ENCODE measurements at places on chromosomes 12 and 14.
A peak's percentile ranks its signal among the peaks of the same experiment; 100 is the strongest.

- no peak for DNase-seq
These were observed 362.2 kb downstream of the CCDC91 start for GRCh38 chr12:28552251-28552970.

DNA sequence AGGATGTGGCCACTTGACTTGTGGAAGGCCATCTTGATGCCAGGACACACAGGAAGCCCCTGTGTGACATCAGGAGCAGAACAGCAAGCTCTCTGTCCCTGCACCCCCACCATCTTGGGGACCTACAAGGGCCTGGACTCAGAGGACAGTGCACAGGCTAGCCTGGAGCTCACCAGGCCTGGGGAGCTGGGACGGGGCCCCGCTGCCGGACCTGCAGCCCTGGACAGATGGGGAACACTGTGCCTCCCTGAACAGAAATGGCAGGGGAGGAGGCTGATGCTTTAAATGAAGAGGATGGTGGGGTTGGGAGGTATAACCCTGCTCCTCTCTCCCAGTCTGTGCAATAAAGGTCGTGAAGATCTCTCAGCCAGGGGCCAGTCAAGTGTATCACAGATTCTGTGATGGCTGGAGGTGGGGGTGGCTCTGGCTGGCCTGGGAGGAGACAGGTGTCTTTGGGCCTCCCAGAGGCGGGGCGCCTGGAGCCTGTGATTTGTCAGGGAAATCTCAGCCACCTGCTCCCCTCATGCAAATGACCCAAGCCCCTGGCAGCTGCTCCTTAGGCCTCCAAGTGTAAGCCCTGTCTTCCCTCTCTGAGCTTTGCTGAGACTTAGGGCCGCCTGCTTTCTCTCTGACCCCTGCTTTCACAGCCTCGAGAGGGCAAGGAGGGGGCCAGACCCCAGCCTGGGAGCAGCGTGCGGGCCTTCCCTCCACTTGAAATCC lies 1.1 kb upstream of the GNB3 start:
- DNase-seq = no peak

DNA sequence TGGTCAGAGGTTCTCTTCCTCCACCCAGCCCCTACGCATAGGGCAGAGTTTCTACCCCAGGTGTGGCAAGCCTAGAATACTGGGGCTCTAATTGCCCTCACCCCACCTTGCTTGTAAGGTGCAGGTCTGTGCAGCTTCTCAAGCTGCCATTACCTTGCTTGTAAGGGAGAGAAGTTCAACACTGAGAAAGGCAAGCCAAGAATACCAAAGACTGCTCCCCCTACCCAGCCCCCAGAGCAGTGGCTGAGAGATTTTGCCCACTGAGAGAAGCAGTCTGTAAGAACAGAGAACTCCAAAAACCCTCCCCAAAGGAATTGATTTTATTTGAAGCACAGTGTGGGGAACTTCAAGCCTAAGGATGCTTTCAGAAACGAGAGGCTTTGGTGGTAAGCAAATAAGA lies 63.1 kb downstream of the RASSF8 start:
- no peak for DNase-seq

DNA sequence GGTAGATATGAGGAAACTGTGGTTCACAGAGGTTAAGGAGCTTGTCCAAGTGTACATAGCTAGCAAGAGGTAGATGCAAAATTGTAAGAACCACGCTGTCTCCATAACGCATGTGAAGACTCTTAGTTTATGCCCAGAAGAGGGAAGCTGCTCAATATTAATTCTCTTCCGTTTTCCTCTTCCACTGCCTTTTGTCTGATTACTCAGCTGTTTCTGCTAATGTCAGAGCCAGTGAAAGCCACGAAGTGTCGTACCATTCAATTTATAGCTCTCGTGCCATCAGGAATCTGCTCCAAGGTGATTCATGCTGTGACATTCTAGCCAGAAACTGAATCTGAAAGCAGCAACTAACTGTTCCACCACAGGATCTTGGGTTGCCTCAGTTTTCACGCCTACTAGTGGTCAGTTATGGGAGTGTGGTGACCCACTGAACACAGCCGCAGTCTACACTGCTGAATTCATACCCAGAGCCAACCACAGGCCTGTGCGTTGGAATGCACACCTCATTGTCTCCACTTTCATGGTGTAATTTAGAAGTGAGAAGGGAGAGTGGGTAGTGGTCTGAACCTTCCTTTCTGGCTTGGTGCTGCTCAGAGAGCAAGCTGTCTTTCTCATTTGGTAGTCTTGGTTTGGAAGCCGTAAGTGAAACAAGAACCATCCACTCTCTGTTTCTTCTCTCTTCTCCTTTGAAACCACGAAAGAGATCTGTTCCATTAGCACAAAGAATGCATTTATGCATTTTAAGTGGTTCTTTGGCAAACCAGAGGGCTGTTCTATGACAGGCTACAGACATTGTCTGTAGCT lies 74.2 kb upstream of the NAP1L1 start:
- no peak for DNase-seq

- no peak for DNase-seq
These were observed 10.6 kb upstream of the MLXIP start for GRCh38 chr12:122067966-122068365.

DNA sequence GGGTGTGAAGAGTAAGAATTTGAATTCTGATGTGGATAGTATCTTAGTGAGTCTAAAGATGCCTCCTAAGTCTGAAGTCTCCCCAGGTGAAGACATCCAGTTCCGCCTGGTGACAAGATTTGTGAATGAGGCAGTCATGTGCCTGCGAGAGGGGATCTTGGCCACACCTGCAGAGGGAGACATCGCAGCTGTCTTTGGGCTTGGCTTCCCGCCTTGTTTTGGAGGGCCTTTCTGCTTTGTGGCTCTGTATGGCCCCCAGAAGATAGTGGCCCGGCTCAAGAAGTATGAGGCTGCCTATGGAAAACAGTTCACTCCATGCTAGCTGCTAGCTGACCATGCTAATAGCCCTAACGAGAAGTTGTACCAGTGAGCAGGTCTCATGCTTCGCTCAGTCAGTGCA lies 24.6 kb upstream of the AICDA start:
- DNase-seq = no peak

- no peak for DNase-seq
These were observed 30.9 kb upstream of the EMP1 start for GRCh38 chr12:13165617-13166041.

DNA sequence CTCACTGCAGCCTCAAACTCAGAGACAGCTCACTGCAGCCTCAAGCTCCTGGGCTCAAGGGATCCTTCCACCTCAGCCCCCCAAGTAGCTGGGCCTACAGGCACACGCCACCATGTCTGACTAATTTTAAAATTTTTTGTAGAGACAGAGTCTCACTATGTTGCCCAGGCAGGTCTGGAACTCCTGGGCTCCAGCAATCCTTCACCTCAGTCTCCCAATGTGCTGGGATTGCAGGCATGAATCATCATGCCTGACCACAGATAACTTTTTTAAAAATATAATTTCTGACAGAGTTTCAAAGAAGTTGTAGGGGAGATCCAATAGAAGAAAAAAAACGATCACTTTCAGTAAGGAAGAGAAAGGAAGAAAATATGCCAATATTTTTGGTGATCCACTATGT lies 189.7 kb upstream of the CDKN3 start:
- no peak for DNase-seq

DNA sequence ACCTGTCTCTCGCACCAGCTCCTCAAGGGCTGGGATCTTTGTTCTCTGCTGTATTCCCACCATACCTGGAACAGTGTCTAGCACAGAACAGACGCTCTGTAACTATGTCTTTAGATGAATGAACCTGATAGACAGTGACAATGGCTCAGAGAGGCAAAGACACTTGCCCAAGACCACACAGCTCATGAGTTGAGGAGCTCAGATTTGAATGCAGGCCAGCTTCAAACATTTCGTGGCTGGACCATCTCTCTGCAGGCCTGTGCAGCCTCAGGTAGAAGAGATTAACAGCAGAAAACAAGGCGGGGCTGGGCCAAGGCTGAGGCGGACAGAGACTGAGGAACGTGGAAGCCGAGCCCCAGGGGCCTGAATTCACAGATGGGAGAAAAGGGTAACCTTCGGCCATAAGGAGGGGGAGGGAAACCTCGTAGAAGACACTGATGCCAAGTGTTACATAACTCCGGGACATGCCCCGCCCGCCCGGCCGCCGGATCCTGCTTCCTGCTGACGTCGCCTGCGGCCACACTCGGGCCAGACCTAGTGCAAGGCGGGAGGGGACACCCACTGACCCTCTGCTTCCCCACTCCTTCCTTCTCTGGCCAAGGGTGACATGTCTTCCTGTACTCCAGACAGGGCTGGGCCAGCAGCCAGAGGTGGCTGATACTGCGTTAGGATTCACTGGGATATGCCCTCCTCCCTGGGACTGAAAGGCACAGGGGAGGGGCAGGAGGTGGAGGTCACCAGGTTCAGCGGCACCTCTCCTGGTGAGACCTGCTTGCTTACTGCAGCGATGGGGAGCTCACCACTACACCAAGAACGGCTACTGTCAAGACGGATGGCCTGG lies 86.8 kb downstream of the RFLNA start:
- no peak for DNase-seq

DNA sequence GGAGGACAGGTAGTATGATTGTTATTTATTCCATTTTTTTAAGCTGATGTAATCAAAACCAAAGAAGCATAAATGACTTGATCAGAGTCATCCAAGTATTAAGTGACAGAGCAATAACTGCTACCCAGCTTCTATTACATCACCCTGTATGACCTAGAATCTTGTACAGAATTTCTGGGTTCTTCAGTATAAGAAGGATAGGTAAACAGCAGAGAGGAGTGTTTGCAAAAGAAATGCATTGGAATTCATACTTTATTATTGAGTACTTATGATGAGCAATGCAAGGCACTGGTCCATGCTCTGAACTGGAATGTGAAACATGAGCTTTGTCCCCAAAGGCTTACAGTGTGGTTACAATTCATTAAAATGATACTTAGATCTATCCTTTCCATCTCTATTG lies 916.8 kb downstream of the DIO2 start:
- no peak for DNase-seq

DNA sequence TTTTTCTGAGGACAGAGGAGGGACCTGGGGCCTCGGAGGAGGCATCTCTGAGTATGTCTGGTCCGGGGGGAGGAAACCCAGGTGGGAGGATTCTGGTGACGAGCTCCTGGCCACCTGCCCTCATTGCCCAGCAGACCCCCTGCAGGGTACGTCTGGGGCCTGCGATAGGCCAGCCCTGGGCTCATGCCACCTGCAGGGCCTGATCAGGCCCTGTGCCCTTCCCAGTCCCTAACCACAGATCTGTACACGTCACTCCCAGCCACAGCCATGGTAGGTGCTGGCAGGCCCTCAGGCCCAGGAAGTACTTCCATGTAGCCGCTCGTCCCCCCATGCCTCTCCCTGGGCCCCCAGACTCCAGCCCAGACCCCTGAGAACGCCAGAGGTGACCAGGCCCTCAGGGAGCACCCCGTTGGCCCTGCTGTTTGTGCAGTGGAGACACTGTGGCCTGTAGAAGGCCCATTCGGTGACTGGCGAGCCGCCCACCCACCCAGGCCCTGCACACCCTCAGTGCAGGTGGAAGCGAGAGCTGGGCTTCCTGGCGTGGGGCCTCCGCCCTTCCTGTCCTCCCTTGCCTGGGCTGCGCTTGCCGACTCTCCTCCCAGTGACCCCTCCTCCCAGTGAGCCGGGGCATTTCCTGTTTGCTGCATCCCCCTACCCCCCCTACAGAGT lies 5.7 kb downstream of the INF2 start:
- no peak for DNase-seq

DNA sequence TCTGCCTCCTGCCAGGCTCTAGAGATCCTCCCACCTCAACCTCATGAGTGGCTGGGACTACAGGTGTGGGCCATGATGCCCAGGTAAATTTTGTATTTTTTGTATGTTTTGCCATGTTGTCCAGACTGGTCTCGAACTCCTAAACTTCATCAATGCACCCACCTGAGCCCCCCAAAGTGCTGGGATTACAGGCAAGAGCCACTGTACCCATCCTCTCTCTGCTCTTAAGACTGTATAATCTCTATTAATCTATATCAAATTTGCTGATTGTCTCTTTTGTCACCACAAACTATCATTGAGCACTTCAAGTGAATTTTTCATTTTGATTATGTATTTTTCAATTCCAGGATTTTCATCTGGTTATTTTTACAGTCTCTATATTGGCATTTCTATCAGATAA lies 440.3 kb downstream of the NOVA1 start:
- DNase-seq = no peak

- DNase-seq = no peak
These were observed 114.2 kb downstream of the BRMS1L start for GRCh38 chr14:35940291-35940690.

DNA sequence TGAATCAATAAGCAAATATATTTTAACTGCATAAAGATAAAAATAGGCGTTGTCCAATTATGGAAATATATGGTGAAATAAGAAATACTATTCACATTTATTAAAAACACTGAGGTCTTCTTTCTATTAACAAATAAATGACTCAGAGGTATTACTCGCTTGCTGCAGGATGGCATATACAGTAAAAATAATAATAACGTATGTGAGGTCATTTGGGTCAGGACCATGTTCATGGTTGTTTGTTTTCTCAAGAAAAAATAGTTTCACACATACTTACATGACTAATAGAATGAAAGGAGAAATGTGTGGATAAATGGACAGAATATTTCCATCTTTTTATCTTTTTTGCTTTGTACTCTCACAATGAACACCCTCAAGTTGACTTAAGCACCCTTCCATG lies 46.5 kb upstream of the RTL1 start:
- no peak for DNase-seq

GRCh38 chr12:52582971-52583456 lies 9.4 kb upstream of the KRT74 start:
- DNase-seq = peak; percentile 25

DNA sequence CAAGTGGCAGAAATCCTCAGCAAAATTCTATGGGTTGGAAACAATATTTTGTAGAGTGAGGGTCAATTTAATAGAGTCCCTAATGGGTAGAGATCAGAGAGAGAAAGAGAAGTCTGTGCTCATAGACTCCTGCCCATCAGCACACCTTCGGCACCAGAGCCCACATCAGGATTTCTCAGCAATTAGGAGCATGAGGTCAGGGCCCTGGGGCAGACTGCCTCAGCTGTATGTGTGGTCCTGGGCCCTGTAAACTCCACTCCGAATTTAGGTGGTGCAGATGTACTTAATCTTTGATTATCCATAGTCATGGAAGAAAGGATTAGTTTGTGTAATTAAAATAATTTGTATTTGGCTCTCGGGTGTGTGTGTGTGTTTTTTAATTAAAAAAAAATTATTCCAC lies 372.6 kb downstream of the AEBP2 start:
- DNase-seq = no peak

GRCh38 chr14:57549016-57549564 lies 55.4 kb upstream of the CCDC198 start:
- no peak for DNase-seq

GRCh38 chr14:24296341-24297157 lies 3.0 kb downstream of the DHRS1 start:
- DNase-seq = no peak

- no peak for DNase-seq
These were observed 23.6 kb upstream of the USP44 start for GRCh38 chr12:95574799-95575452.

GRCh38 chr12:93970900-93971688 lies 177.3 kb upstream of the PLXNC1 start:
- no peak for DNase-seq

DNA sequence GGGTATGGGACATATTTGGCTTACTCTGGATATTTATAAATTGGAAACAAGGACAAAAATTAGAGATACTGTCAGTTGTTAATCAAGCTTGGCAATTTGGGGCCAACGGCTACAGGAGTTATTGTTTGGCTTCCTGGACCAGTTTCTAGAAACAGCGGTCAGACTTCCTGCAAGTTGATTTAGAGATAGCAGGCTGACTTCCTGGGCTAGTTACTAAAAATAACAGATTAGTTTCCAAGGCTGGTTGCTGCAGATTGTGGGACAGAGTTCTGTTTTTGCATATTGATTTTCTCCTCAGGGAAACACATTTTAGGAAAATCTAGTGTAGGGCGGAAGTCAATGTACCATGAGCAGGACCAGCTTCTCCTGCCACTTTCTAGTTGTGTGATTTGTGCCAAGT lies 144.0 kb upstream of the TMPO start:
- no peak for DNase-seq
